Inflammatory macrophage treated with lipopolysaccharide for 1 hour (primary cell): ENCODE measurements at places on chromosomes 12 and 14.

DNA sequence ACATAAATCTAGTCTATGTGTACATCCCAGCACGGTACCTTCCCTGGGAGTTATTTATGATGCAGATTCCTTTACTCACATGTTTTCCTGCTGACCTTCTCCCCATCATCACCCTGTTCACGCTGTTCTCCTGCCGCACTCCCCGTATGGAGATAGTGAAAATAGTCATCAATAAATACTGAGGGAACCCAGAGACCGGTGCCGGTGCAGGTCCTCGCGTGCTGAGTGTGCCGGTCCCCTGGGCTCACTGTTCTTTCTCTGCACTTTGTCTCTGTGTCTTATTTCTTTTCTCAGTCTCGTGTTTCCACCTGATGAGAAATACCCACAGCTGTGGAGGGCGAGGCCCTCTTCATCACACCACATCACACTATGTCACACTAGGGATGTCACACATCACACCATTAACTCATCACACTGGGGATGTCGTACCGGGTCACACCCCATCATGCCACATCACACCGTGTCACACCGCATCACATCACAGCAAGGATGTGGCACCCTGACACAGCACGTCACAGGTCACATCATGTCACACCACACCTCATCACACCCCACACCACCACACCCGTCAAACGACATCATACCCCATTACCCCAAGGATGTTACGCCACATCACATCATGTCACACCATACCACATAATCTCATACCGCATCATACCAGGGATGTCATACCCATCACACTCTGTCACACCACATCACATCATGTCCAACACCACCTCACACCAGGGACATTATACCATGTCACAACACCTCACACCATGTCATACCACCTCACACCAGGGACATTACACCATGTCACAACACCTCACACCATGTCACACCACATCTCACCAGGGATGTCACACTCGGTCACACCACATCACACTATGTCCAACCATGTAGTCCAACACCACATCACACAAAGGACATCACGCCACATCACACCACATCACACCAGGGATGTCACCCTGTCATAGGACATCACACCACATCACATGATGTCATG is 207.0 kb downstream of the TMEM121 start:
- no peak for DNase-seq

GRCh38 chr14:100504372-100505078 is 82.7 kb downstream of the BEGAIN start:
- DNase-seq = no peak

GRCh38 chr14:71675126-71675899 is 256.9 kb upstream of the RGS6 start:
- DNase-seq = no peak

- DNase-seq = no peak
Measured at GRCh38 chr14:73824127-73824526, 27.5 kb upstream of the PTGR2 start.

GRCh38 chr12:115450017-115450416 is 766.0 kb upstream of the TBX3 start:
- DNase-seq = no peak

DNA sequence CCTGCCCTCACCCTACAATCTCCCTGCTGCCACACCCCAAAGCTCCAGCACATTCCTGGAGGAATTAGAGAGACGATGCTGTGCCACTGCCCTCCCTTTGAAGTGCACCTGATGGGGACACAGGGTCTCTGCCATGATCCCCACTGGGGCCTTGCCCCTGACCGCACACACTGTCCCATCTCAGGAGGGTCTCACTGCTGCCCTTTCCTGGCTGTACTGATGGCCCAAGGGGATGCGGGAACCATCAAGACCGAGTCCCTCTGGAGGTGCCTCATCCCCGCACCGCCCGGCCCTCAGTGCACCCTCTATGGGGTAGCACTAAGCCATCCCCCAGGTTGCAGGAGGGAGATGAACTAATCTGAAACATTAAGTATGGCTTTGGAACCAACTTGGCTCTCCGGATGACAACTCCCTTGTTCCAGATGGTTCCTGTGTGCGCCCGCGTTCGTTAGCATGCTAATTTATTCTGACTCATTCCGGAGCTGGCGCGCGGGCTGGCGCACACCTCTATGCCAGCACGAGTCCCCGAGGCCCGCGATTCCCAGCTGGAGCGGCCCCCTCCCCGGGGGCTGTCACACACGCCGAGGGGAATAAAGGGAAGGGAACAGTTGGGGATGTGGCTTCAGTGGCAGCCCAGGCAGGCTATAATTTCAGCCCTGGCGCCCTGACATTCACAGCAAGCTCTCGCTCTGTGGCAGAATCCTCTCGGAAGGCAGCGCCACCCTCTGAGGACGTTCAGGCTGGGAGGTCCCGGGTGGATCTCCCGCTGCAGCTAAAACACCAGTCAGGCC is 34.2 kb upstream of the C14orf180 start:
- no peak for DNase-seq

DNA sequence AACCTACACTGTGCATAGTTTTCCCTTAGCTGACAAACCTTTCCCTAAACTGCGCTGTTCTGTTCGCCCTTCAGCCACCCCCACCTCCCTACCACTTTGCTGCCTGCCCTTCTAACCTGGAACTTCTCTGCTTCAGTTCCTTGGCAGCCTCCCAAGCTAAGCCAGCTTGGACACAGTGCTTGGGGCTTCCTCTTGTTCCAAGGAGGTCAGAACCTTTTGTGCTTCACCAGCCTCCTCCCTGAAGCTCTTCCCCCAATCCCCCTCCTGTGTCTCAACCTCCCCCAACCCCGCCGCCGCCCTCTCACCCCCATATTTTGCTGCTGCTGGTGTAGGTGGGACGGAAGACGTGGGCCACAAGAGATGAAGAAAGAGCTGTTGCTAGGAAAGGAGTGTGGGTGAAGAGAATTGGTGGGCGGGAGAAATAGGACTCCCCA is 8.1 kb upstream of the RIC8B start:
- no peak for DNase-seq

DNA sequence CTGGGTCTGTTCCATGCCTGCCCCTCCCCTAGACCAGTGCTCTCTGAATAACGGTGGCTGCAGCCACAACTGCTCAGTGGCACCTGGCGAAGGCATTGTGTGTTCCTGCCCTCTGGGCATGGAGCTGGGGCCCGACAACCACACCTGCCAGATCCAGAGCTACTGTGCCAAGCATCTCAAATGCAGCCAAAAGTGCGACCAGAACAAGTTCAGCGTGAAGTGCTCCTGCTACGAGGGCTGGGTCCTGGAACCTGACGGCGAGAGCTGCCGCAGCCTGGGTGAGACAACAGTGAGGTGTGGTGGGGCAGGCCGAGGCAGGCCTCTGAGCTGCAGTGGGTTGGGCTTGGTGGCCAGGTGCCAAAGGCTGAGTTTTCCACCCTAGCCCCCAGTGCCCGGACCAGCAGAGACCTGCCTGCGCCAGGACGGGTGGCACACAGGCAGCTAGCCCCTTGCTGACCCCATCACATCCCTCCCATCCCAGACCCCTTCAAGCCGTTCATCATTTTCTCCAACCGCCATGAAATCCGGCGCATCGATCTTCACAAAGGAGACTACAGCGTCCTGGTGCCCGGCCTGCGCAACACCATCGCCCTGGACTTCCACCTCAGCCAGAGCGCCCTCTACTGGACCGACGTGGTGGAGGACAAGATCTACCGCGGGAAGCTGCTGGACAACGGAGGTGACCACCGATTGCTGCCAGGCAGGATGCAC is 28.2 kb upstream of the LRP1-AS start:
- peak; percentile 40 for DNase-seq

- no peak for DNase-seq
Measured at GRCh38 chr12:50581226-50582184, 76.7 kb downstream of the DIP2B start.

DNA sequence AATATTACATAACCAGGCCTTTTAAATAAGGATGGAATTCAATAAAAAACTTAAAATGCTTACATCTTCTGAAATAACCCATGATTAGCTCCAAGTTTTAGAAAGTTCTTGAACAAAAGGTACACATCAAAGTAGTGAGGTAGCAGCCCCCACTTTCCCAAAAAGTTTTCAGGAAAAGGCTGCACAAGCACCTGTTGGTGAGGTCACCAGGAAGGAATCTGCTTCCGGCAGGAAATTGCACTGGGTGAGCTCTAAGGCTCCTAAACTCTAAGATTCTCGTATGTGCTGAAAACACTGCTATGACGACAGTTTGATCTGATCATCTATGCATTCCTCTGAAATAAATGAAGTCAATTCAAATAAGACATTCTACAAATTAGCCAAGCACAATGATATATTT is 34.3 kb upstream of the TTC7B start:
- no peak for DNase-seq

DNA sequence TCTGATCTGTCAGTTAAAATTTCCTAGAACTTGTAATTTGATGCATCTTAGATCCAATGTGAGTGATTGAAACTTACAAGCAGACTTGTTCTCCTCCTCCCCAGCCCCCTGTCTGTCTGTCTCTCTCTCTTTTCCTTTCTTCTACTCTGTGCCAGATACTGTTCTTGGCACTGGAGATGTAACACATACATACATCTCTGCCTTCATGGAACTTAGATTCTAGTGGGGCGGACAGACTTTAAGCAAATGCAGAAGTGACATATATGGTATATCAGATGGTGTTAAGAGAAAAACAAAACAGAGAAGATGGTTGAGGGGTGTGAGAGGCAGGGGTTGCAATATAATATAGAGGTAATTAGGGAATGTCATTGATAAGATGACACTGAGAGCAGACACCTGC is 6.6 kb downstream of the CHST11 start:
- no peak for DNase-seq

DNA sequence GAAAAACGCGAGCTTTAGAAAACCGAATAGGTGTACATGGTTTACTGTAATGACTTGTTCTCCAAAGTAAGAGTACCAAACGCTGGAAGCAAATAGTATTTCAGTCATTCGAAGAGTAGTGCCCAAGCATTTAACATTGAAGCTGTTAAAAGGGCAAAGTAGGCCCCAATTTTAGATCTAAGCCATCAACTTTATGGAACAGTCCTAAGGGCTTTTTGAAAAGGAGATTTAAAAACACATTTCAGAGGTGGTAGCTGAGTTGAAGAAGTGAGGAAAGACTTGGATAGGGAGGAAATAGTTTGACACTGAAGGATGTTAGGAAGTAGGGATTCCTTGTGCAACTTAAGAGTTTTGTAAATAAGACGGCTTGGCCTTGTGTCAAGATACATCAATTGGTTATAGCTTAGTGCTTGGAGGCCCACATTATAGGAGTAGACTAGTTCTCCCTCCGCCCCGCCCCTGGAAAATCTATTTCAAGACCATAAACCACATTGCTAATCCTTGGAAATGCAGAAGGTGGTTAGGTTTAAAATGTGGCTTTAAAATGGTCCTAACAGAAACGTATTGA is 783 bp upstream of the TUBA1B start:
- peak; percentile 54 for DNase-seq

DNA sequence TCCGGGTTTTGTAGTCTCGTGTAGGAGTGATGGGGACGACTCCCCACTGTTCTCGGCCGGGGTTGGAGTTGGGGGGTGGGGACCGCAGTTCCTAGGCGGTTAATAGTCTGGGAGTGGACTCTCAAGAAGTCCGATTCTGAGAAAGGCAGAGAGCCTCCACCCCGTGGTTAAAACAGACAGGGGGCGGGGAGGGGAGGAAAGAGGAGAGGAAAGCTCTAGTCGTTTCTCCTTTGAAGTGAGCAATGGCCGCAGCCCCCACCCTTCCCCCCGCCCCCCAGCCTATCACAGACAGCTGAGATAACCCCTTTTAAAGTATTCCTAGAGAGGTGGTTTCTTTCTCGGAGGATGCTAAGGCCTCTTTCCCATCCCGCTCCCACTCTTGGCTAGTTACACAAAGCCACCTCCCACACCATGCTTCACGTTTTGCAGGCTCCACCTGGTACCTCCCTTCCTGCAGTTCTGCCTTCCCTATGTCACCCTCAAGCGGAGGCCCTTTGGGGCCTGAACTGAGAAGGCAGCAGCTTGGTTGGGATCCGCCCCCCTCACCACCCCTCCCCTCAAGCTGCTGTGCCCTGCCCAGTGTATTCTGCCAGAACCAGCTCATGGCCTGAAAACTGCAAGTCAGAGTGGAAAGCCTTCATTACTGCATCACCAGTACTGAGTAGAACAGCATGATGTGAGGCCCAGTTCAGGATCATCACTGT is 853 bp downstream of the USP5 start:
- DNase-seq = no peak

- no peak for DNase-seq
Measured at GRCh38 chr12:124179936-124180607, 114.8 kb upstream of the RFLNA start.

DNA sequence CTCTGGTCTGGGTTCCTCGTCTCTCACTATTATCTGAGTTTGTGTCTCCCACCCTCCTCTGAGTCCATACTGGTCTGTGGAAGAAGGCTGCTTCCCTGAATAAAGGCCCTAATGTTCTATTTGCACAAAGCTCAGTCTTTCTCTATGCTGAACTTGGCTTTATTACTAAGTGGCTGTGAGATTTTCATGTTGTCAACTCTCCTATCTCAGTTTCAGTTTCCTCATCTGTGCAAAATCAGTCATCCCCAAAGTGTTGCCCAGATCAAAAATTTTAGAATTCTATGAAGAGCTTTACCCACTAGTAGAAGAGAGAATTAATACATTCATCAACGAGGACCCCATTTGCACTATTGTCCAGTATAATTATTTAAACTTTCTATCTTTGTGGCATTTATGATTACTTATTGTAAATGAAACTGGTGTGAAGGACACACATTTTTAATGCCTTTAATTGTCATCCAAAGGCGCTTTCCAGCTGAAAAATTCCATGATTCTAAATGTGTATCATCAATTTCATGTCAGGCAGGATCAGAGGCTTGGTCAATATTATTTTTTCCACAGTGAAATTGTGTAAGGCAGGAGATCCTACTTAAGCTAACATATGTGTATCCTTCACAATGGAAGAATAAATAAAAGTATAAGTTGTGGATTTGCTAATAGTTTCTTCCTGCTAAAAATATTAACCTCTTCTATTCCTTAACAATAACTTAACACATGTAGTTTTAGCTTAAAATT is 79.1 kb upstream of the EEA1 start:
- DNase-seq = no peak

DNA sequence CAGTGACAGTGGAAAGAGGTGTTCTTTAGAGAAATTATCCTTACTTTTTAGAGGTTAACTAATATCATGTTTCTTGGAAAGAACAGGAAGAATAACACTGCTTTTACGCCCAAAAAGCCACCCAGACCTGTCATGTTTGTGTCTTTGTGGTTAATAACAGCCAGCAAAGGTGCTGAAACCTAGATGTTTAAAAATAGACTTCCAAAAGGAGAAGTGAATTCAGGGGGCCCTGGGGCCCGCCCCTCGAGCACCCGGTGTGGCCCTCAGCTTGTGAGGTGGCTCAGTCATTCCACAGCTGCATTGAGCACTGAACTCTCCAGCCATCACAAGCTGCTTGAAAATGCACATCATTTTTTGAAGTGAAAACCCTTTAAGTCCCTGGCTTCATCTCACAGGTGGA is 20.8 kb upstream of the AMN start:
- no peak for DNase-seq
